ENCODE measurements at places on chromosomes 16 and 17.

DNA sequence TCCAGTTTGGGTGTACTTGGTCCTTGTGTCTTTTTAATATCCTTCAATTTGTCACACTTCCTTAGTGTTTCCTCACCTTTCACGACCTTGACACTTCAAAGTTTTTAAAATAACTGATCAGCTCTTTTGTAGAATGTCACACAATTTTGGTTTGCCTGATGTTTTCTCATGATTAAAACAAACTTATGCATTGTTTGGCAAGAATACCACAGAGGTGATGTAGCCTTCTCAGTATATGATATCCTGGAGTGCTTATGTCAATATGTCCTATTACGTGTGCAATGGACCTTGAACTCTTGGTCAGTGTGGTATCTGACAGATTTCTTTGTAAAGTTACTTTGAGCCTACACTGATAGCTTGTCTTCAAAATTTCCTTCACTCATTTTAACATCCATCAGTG lies 297.4 kb downstream of the CNTNAP4 start:
- no peak for DNase-seq

DNA sequence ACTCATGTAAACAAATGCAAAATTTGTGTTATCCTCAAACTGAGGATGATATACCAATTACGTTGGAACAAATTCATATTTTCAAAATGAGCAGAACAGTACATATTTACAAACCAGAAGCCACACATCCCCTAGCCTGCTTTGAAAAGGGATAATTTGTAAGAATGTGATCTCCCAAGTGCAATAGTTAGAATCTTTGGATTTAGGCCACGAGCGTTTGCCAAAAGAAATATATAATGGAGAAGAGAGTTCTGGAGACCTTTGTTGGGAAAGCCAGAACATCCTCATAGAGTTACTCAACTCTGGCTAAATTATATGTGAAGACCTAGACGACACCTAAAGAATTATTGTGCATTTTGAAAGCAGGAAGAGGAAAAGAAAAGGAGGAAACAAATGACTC lies 449.3 kb downstream of the KCNJ2 start:
- DNase-seq = no peak

GRCh38 chr17:74009056-74009625 lies 194.3 kb upstream of the RPL38 start:
- DNase-seq = no peak

DNA sequence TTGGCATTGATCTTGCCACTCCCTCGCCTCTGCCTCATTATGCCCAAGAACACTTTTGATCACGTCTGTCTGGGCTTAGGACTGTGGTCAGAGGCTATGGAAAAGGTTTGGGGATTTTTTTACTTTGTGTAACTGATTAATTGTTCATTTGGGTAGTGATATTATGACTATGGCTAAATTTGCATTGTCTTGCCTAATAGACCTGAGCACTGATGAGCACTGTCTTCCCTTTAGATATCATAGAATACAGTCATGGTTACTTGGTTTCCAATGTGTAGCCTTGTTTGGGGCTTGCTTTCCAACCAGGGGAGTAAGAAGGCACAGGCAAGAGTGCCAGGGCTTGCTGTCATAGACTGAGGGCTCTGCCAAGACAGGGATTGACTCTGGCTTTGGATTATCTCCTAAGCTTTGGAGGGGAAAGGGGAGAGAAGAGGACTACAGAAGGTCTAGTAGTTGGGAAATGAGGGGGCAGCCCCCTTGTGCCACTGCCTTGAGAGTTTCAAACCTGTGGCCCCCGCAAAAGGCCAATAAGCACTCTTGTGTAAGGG lies 13.7 kb downstream of the LIMD2 start:
- DNase-seq = no peak

DNA sequence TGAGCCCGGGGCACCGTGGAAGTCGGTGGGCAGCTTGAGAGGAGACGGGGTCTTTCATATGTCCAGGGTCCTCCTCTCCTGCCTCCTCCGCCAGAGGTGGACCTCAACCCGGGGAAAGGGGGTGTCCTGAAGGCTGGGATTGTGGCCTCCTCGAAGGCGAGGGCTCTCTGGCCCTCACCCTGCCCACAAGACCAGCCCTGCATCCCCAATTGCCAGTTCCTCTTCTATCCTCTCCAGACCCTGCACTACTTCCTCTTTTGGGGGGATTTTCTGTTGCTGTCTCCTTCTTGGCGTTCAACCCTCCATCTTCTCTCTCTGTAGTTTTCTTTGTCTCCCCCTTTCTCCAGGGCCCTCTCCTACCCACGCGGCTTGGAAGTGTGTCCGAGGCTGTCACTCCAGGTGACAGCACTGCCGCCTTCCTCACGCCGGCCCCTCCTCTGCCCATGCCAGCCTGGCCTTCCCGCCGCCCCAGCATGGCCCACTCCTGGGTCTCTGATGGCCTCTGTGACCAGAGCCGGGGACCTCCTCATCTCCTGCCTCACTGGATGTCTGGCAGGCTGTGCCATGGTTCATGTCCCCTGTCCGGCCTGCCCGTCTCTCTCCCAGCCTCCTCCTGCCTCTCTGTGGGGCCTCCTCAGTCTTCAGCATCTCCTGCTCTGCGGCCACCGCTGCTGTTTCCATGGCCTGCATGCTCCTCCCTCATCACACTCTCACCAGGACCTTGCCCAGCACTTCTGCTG lies 2.4 kb upstream of the ITGAX start:
- DNase-seq = no peak
